ENCODE measurements at places on chromosomes 4 and X.

DNA sequence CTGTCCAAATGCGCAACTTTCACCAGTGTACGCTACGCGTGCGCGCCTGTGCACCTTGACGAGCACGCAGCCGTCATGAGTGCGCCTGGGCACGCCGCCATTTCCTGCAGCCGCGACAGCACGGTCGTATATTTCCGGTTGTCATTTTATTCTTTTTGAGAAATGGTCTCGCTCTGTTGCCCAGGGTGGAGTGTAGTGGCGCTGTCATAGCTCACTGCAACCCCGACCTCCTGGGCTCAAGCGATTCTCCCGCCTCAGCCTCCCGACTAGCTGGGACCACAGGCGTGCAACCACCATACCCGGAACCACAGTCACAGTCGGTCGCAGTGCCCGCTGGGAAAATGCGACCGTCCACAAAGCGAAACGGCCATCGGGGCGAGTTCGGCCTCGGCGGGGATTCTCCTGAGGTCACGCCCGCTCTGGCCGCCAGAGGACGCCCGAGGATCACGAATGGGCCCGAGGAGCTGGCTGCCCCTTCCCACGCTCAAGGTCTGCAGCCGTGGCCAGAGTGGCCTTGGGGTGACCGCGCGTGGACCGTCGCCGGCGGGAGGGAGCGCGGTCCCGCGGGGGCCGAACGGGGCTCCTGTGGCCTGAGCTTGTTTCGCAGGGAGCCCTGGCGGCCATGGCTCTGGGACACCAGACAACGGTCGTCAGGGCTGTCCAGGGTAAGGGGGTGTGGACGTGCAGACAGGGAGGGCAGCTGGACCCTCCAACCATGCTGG is 23.7 kb upstream of the PNMA3 start:
- no peaks in the 10 kb centered on the region for H3K36me3 ChIP-seq
- no peak overlapping the region for H3K27ac ChIP-seq
- peak overlapping the region; percentile 37 for H3K4me3 ChIP-seq
- DNase-seq: peak; percentile 41
- no peaks in the 10 kb centered on the region for H3K27me3 ChIP-seq

DNA sequence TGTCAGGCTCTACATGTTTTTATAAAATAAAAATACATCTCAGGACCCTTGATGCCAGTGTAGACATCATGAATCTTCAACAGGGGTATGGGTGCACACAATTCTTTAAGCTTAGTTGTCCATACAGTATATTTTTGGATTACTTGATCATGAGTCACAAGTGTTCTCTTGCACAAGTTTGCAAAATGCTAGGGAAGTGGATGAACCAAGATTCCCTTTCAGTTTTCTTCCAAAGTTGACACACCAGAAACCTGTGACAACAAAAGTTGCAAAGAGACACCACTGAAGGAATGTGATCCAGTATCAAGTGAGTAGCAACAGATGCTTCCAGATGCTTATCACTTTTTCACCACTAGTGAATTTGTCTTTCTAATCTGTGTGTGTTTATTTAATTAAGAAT is 1021.2 kb downstream of the PCDH7 start:
- H3K4me1 ChIP-seq: no peaks in the 10 kb centered on the region
- no peak overlapping the region for H3K27ac ChIP-seq
- no peak for DNase-seq
- no peak overlapping the region for H3K4me3 ChIP-seq
- H3K27me3 ChIP-seq: no peaks in the 10 kb centered on the region

GRCh38 chr4:18213576-18214198 is 192.1 kb upstream of the LCORL start:
- H3K27ac ChIP-seq: no peak overlapping the region
- H3K36me3 ChIP-seq: no peaks in the 10 kb centered on the region
- H3K27me3 ChIP-seq: no peaks in the 10 kb centered on the region
- no peaks in the 10 kb centered on the region for H3K4me1 ChIP-seq

- no peaks in the 10 kb centered on the region for H3K4me1 ChIP-seq
- no peak for DNase-seq
- H3K4me3 ChIP-seq: no peak overlapping the region
- no peak overlapping the region for H3K27ac ChIP-seq
- no peaks in the 10 kb centered on the region for H3K27me3 ChIP-seq
Observed at GRCh38 chrX:17531500-17531899, 156.5 kb downstream of the NHS start.

DNA sequence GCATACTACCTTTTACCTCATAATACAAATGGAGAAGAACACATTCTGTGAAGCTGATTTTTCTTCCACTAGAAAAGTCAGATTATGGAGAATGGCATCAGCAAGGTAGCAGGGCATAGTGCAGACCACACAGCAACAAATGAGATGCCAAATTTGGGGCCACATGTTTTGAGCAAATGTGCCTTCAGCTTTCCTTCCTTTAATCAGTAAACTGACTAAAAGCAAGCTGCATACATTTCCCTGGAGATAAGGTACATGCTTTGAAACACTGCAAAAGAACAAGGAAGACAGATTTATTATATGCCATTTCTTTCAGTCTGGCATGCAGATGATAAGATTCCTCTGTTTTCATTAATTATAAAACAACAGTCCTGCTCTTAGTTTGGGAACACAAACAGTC is 67.1 kb upstream of the GUCY1A1 start:
- no peaks in the 10 kb centered on the region for H3K27me3 ChIP-seq
- no peak for DNase-seq
- H3K36me3 ChIP-seq: no peaks in the 10 kb centered on the region
- H3K4me3 ChIP-seq: no peak overlapping the region

- H3K27ac ChIP-seq: no peak overlapping the region
- H3K4me1 ChIP-seq: no peaks in the 10 kb centered on the region
- no peak for DNase-seq
- no peaks in the 10 kb centered on the region for H3K36me3 ChIP-seq
- no peaks in the 10 kb centered on the region for H3K27me3 ChIP-seq
Observed at GRCh38 chr4:16757080-16757521, 141.3 kb downstream of the LDB2 start.

- H3K27me3 ChIP-seq: no peaks in the 10 kb centered on the region
- H3K27ac ChIP-seq: no peak overlapping the region
- no peak for DNase-seq
- no peak overlapping the region for H3K4me3 ChIP-seq
- H3K36me3 ChIP-seq: no peaks in the 10 kb centered on the region
- H3K4me1 ChIP-seq: no peaks in the 10 kb centered on the region
Observed at GRCh38 chr4:26455571-26455970, 34.7 kb downstream of the CCKAR start.

DNA sequence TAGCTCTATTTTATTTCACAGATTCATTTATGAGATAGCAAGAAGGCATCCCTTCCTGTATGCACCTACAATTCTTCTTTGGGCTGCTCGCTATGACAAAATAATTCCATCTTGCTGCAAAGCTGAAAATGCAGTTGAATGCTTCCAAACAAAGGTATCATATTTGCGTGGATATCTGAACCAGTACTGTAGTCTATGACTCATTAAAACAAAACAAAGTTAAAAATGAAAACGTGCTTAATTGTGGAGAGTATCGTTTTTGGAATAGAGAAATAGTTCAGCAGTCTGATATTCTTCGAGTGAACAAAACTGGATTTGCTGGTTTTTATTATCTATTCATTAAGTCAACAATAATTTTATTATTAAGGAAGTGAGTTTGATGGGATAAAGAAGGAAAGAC is 6.3 kb downstream of the AFP start:
- H3K27me3 ChIP-seq: no peaks in the 10 kb centered on the region
- no peaks in the 10 kb centered on the region for H3K4me1 ChIP-seq
- no peak overlapping the region for H3K4me3 ChIP-seq

DNA sequence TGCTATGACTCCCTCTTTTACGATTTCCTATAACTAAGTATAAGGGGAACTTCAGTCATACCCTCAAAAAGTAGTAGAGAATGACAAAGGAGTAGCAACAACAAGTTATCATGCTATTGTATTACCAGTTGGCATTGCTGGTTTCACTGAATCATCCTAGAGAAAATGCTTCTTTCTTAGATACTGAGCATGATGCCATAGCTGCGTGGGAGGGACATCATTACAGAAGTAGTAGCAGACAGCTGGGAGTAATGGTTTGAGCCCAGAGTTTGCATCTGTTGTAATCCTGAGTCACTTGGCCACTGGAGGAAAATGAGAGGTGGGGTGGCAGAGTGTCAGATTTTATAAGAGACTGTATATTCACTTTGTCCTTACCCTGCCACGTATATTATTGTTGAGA is 38.6 kb downstream of the MTMR1 start:
- no peak for DNase-seq
- H3K4me1 ChIP-seq: no peaks in the 10 kb centered on the region
- peaks cover 33% of the 10 kb centered on the region for H3K36me3 ChIP-seq
- H3K4me3 ChIP-seq: no peak overlapping the region

DNA sequence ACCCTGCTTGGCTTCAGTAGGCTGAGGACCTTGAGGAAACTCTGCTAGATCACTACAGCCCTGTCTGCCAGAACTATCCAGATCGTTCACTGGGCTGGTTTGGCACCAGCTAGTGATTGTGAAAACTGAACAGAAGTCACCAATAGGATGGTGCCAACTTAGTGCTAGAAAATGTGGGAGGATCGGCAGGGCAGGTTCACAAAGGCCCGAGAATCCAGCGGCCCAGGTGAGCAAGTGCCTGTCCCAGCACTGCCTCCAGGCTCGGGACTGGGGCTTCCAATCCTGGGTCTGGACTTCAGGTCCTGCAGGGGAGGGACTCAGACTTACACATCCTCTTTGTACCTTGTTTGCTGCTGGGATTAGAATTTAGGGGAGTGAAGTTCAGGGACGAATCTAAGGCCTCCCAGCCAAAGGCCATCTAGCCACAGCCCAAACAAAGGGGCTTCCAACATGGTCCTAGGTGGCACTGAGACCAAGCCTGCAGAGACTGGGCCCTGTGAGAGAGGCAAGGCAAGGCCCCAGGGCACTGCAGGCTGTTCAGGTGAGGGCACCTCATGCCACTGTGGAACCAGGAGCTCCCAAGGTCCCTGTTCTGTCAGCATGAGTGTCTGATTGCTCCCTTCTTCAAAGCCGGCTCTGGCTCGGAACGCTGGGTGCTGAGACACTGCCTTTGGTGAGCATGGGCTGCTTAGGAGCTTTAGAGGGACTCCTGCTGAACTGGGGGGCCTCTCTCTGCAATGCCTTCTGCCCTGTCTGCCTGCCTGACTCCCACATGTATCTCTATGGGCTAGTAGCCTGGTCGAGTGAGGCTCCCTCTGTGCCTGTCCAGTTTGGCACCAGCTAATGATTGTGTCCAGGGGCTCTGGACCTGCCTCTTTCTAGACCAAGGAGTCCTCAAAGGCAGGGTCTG is 20.7 kb upstream of the ZNF185 start:
- no peak overlapping the region for H3K4me3 ChIP-seq
- DNase-seq: no peak
- no peaks in the 10 kb centered on the region for H3K4me1 ChIP-seq
- no peaks in the 10 kb centered on the region for H3K36me3 ChIP-seq
- no peak overlapping the region for H3K27ac ChIP-seq

DNA sequence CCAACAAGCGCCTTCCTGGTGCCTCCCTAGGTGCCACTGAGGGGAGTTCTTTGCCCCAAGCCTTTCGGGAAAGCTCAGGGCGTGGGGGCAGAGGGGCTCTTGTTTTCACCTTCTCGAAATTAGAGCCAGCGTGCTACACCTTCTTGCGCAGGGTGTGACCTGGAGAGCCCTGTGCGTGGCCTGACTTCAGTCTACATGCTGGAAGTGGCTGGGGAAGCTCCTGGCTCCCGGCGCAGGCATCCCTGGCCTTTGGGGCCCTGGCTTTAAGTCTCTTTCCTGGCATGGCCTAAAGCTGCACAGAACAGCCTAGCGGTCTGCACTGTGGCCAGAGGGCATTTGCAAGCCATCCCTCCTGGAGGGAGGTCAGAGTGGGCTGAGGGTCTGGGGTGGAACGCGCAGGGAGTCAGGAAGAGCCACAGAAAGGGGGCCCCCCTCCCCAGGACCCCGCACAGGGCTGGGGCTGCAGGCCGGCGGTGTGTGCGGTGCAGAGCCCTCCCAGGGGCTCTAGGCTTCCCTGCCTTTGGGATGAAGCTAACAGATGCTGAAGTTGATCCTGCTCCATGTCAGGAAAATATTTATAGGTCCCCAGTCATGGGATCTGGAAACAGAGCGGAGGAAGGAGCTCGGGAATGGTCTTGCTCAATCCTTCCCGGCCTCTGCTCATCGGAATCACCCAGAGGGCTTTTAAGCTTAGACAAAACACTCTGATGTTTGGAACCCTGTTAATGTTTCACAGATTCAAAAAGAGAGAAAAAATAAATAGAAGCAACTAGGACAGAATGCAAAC is 781 bp upstream of the SPON2 start:
- no peak overlapping the region for H3K27ac ChIP-seq
- H3K36me3 ChIP-seq: no peaks in the 10 kb centered on the region
- no peak overlapping the region for H3K4me3 ChIP-seq
- DNase-seq: no peak
- H3K27me3 ChIP-seq: peaks cover 12% of the 10 kb centered on the region
- peaks cover 25% of the 10 kb centered on the region for H3K4me1 ChIP-seq

DNA sequence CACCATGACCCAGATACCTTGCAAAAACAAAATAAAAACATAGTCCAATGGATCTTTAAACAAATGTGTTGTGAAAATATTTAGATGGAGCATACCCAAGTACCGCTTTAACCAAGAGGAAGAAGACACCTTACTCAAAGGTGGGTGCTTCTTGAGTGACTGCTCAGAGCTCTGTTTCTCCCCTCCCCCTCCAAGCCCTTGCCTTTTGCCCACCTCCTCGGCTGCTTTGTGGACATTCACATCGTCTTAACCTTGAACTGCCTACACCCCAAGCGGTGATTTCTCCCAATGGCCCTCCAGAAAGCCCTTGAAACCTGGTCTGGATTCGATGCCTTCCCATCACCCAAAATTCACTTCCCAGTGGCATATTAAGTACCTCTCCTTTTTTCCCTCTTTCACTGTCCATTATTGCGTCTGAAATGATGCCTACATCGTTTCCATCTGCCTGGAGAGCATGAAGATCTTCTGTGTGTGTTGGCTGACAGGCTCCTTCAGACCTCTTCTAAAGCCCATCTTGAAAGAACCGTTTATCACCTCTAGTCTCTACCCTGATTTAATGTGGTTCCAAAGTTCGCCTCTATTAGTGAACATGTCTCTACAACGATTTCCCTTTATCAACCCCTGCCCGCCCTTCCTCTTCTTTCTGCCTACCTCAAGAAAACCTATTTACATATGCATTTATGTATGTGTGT is 968 bp downstream of the GPRIN3 start:
- H3K4me1 ChIP-seq: peaks cover 45% of the 10 kb centered on the region
- H3K4me3 ChIP-seq: peak overlapping the region; percentile 84
- H3K36me3 ChIP-seq: no peaks in the 10 kb centered on the region
- DNase-seq: no peak
- H3K27ac ChIP-seq: peak overlapping the region; percentile 80

Measured in CD8-positive, alpha-beta memory T cell (primary cell).